ENCODE measurements at places on chromosomes 13 and 19.
A peak's percentile ranks its signal among the peaks of the same experiment; 100 is the strongest.

- DNase-seq = no peak
Observed at GRCh38 chr19:29837448-29837981, 25.7 kb downstream of the CCNE1 start.

GRCh38 chr19:6532244-6532999 is 1.6 kb downstream of the TNFSF9 start:
- DNase-seq = no peak

- no peak for DNase-seq
Observed at GRCh38 chr13:28420704-28421103, 74.2 kb downstream of the FLT1 start.

GRCh38 chr19:48999481-49000325 is 6.0 kb downstream of the RUVBL2 start:
- peak; percentile 82 for DNase-seq

GRCh38 chr19:14056069-14056666 is 5.7 kb downstream of the PALM3 start:
- no peak for DNase-seq

GRCh38 chr19:43425567-43426392 is 11.1 kb downstream of the TEX101 start:
- peak; percentile 57 for DNase-seq

DNA sequence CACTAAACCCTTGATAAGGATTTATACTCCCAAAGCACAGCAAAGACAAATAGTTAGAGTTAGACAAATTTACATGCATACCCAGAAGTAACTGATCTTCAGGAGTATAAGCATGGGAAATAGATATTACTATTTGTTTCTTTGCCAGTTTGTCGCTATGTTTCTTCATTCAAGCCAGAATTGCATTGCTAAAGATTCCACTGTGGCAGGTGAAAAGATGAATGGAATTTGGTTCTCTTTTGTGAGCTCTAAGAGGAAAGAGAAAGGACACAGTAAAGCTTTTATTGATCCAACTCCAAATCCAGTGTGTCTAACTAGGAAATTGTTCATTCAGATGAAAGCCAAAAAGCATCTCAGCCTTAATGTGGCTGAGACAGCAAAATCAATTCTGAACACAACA is 292.3 kb upstream of the SPRY2 start:
- no peak for DNase-seq

- peak; percentile 1 for DNase-seq
Observed at GRCh38 chr19:51431124-51431523, 13.7 kb upstream of the SIGLEC10 start.

- DNase-seq = peak; percentile 91
Observed at GRCh38 chr19:925526-926322, at the start of gene ARID3A. Gene ARID3A (plus strand): TSS chr19:926035. CDS start chr19:929529, 3,494 bp downstream.

GRCh38 chr13:113411216-113412023 is 41.9 kb downstream of the ADPRHL1 start:
- peak; percentile 92 for DNase-seq

GRCh38 chr13:75872980-75873379 is 236.8 kb downstream of the LMO7 start:
- DNase-seq = no peak

DNA sequence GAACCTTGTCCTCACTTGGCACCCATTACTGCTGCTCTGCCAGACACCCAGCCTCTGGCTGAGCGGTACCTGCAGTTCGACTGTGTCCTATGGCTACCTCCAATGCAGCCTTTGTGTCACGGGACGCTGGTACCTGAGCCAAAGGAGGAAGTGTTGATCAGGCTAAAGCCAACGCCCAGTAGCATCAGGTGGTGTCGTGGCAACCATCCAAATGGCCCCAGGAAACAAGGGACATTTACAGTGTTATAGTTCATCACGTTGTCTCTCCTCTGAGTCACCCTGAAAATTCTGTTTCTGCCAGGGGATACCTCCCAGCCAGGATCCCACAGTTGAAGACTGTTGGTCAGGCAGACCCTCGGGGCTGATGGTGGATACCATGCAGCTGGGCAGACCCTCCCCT is 10.1 kb downstream of the RHPN2 start:
- DNase-seq = no peak

DNA sequence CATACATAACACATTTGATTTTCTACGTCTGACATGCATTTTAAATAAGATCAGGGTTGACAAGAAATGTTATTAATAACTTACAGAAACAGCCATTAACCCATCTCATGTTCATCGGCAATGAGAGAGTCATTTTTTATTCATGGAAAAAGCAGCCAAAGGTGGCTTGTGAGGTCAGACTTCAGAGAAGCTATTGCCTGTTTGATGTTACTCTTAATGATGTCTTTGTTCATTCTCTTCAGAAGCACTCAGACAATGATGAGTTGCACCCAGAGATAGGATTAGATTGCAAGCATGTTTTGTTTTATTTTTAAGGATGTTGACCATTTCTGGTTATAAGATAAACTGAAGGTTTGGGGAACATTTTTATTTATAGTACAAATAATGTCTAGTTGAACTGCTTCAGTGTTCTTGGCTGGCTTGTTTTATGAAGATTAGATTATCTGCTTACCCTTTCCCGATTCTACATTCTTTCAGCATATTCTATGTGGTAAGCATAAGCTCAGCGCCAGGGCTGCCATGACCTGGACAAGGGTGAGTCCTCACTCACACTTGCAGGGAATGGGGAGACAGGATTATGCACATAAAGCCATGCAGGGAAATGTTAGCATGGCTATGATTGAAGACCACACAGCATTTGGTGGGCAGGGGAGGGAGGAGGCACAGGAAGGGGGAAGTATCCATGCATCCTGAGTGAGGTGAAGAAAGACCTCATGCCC is 288.1 kb downstream of the MTUS2 start:
- no peak for DNase-seq

GRCh38 chr19:13619203-13619632 is 112.9 kb upstream of the CACNA1A start:
- DNase-seq = no peak

GRCh38 chr19:47760632-47760999 is 15.3 kb downstream of the NOP53 start:
- DNase-seq = no peak
